ENCODE measurements at places on chromosomes 2 and 18.

DNA sequence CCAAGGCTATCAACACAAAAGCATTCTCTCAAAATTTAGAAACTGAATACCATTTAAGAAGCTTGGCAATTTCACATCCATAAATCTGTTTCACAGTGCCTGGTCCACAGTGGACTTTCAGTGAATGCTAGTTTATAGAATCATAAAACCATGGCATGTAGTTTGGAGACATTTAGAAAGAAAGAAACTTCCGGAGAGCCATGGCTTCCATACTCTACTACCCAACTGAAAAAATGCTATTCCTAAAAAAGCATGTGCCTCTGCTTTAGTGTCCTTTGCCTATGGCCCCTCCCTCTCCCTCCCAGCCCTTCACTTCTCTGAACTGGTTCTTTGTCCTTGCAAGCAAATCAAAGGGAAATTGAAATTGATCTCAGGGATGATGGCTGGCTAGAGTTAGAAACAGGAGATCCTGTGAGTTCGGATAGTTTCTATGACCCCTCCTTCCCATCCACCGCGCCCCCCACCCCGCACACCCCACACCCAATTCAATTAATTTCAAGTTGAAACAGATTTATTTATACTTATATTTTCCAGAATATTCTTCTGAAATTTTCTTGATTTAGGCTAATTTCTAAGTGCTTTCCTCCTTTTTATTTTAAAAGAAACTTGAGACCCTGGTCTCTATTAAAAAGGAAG lies 248.3 kb downstream of the TRIB2 start:
- DNase-seq = no peak

GRCh38 chr2:230847883-230848388 lies 16.8 kb upstream of the ITM2C start:
- DNase-seq = peak; percentile 91

GRCh38 chr2:206275312-206276055 lies 1.0 kb downstream of the ZDBF2 start:
- DNase-seq = no peak

DNA sequence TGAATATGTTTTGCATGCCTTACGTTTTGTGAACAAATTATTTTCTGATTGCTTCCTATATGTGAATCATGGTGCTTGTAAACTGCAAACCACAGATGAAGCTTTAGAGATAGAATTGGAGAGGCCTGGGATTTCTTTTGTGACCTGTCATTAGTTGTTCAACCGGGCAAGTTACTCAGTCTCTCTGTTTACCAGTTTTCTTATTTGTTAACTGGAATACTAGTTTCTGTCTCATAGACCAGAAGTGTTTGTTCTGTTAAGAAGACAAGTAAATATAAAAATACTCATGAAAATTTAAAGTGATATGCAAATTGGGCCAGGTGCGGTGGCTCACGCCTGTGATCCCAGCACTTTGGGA lies 27.3 kb downstream of the DGKD start:
- DNase-seq = no peak

DNA sequence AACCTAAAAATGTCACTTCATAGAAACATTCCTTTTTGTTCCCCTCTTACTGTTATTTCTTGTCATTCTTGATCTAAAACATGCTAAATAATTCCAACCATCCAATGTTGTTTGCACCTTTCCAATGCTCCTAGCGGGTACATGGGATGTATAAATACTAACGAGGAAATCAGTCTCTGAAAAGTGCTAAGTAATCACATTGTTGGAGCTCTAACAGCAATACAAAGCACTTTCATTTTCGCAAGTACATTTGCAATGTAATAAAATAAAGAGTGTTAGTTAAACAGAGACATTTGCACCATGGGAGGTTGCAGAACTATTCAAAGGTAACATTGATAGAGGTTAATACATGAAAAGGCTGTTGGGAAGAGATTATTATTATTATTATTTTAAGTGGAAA lies 286.2 kb upstream of the ACVR2A start:
- no peak for DNase-seq

- DNase-seq = no peak
These were observed 243.3 kb upstream of the KCNJ3 start for GRCh38 chr2:154455166-154455565.

GRCh38 chr18:47095810-47096209 lies 54.5 kb downstream of the HDHD2 start:
- no peak for DNase-seq

GRCh38 chr18:79919089-79919488 lies 32.4 kb downstream of the SLC66A2 start:
- no peak for DNase-seq

GRCh38 chr2:83650898-83651297 lies 808.2 kb downstream of the SUCLG1 start:
- no peak for DNase-seq

GRCh38 chr2:2260696-2261268 lies 70.3 kb downstream of the MYT1L start:
- no peak for DNase-seq

- DNase-seq = peak; percentile 41
These were observed 111.6 kb downstream of the AGAP1 start for GRCh38 chr2:235605312-235606003.

- no peak for DNase-seq
These were observed 103.3 kb downstream of the AOX1 start for GRCh38 chr2:200689115-200689514.

- no peak for DNase-seq
These were observed 6.1 kb upstream of the TDRD15 start for GRCh38 chr2:21117688-21118087.

DNA sequence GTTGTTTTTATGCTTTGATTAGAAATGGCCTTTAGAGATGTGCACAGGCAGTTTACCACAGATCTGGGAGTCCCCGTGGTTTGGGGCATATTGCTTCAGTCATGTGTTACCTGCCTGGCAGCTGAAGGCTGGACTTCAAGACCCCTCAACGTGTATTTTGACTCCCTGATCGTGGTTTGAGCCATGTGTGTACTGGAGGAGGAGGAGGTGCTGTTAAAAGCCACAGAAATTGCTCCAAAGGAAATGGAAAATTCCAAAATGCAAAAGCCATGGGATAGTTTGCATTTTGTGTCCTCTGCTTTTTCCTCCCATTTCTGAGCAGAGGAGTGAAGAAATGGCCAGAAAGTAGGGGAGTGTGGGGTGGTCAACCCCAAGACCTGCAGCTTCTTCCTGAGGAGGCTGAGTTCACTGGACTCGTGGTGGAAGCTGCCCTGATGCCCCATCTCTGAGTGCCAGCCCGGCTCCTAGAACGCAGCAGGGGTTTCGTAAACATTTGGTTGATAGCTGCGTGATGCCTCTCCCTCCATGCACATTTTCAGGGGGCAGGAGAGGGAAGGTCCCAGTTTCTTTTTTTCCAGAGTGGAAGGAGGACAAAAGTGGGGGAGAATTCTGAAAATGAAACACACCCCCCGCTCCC lies 45.7 kb downstream of the ITGB1BP1 start:
- DNase-seq = no peak

DNA sequence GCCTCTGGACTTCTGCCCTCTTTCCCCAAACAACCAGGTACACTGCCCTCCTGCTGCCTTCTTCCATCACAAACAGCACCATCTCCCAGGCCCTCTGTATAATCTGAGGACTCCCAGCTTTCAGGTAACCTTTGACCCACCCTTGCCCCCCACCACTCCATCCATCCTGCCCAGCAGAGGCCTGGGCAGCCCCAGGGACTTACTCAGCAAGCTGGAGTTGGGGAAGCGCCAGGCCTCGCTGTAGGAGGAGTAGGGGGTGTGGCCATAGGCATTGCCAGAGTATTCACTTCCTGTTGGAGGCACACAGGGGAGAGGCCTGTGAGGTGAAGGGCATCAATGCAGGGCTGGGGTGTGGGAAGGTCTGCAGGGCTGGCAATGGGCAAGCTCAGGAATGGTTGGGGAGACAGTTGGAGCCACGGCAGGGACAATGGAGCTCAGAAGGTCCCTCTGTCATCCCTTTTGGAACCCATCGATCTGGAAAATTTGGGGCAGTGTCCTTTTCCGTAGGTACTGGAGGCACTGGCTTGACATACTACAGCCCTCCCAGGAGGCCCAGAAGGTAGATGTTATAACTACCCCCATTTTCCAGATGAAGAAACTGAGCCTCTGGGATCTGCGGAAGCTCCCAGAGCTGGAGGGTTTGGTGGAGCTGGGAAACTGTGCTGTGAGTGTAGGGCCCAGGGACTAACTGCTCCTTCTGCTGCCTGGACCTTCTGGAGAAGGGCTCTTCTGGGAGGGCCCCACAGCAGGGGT lies 46.3 kb downstream of the PSD4 start:
- DNase-seq = no peak

All from upper lobe of left lung (tissue), 6 donors.